ENCODE measurements at places on chromosomes 7 and 10.

DNA sequence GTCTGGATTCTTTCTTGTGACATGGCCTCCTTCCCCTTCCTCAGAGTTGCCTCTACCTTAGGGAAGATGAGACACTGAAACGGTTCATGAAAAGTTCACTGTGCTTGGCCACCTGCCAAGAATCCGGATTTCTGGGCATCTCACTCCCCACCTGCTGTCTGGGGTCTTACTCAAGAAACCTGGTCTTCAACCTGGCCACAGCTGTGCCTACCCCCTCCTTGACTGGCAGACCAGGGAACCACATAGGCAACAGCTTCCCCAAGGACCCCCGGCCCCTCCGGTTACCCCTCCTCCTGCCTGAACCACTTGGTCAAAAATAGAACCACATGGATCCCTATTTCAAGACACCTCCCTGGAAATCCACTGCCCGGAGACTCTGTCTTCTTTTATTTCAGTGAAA lies 58.7 kb upstream of the NANOS1 start:
- no peak for DNase-seq

DNA sequence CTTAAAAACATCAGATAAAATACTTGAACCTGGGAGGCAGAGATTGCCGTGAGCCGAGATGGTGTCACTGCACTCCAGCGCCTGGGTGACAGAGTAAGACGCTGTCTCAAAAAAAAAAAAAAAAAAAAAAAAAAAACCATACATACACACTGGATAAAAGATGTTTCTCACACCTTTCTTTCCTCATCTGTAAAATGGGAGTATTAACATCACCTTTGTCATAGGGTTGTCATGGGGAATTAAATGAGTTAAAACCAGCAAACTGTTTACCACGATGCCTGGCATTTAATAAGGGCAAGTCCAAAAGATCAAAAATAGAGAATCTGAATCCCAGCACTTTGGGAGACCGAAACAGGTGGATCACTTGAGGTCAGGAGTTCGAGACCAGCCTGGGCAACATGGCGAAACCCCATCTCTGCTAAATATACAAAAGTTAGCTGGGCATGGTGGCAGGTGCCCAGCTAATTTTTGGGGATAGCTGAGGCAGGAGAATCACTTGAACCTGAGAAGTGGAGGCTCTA lies 12.9 kb downstream of the LRRC20 start:
- no peak for DNase-seq

DNA sequence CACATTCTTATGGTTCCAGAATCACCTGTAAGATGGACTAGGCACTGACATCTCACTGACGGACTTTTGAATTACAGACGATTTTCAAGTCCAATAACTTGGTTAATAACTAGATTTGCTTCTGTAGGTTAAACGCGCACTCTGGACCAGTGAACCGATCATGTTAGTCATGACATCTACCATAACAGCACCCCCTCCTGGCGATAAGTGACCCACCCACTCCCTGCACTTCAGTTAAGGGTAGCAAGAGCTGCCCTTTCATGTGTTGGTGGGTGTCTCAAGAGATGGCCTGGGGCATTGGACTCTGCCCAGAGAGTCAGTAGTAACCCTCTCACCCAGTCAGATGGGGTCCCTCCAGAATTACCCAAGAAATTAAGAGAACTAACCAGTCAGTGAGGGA lies 12.9 kb downstream of the GRM8 start:
- no peak for DNase-seq

- DNase-seq: no peak
Measured at GRCh38 chr7:85054306-85054705, 132.6 kb downstream of the SEMA3D start.

DNA sequence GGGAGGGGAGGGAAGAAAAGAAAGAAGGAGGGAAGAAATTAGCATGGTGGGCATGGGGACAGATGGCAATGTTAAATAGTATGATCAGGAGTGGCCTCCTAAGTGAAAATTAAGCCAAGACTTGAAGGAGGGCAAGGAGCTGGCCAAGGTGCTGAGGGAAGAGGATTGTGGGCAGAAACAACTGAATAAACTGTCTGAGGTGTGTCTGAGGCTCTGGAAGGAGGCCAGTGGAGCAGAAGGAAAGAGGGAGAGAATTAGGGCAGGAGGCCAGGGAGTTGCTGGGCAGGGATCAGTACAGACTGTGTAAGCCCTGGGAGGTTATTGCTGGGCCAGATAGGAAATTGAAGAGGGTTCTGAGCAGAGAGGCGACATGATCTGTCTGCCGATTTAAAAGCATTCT lies 40.6 kb upstream of the VKORC1L1 start:
- DNase-seq: no peak

- no peak for DNase-seq
Measured at GRCh38 chr10:131115801-131116200, 195.7 kb downstream of the TCERG1L start.

GRCh38 chr7:80924090-80924489 lies 5.2 kb upstream of the SEMA3C start:
- no peak for DNase-seq

GRCh38 chr10:51874131-51874530 lies 174.7 kb upstream of the CSTF2T start:
- no peak for DNase-seq

DNA sequence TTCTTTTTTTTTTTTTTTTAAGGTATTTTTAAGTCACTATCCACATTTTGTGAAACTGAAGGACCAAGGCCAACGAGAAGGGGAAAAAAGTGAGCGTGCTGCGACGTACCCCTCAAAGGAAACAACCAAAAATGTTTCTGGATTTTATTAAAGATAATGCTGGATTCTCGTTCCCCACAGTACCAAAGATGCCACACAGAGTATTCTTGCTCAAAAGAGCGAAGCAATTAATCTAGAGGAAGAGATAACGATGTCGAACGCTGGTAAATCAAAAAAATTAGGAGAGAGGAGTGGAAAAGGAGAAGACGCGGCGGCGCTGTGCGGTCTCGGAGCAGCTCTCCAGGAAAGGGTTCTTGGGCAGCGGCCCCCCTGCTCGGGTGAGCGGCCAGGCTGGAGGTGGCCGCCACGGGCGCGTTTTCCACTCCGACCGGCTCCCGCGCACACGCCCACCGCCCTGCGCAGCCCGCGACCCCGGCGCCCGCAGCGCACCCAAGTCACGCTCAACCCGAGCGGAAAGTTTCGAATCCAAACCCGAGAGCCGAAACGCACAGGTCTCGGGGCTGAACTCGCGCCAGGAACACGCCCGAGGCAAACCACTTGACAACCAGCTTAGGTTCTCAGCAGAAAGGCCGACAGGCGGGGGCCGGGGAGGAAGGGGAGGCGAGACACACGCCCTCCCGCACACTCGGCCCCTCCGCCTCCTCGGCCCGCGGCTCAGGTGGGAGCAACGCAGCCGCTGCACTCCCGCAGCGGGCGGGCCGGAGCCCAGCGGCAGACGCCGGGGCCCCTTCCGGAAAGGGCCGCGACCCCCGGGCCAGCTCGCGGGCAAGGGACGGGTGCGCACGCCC lies 989 bp downstream of the SRPK2 start:
- DNase-seq: peak; percentile 72

- no peak for DNase-seq
Measured at GRCh38 chr10:86087716-86088115, 278.9 kb downstream of the GRID1 start.

GRCh38 chr7:4745265-4745919 lies 30.0 kb upstream of the AP5Z1 start:
- no peak for DNase-seq

DNA sequence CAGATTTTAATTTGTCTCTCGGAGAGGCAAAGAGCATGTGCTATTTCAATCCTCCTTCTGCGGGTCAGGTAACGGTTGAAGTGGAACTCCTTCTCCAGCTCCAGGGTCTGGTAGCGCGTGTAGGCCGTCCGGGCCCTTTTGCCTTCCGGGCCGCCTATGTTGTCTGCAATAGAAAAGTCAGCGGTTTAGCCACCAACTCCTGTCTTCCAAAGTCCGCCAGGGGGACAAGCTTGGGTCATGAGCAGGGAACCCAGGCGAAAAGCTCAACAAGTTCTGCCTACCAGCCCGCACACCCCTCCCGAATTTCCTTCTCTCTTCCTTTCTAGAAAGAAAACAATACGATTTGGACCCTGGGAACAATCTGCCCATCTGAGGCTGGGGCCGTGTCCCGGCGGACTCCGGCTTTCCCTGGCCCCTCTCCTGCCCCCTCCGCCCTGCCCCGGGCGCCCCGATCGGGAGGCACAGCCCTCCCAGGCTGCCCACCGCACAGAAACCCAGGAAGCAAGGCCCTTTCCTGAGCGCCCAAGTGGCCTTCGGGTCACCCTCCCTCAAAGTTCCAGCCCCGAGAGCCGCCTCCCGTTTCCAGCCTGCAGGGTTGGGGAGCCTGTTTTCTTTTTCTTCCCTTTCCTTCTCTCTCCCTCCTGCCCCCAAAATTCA lies 1.4 kb downstream of the HOXA5 start:
- no peak for DNase-seq

DNA sequence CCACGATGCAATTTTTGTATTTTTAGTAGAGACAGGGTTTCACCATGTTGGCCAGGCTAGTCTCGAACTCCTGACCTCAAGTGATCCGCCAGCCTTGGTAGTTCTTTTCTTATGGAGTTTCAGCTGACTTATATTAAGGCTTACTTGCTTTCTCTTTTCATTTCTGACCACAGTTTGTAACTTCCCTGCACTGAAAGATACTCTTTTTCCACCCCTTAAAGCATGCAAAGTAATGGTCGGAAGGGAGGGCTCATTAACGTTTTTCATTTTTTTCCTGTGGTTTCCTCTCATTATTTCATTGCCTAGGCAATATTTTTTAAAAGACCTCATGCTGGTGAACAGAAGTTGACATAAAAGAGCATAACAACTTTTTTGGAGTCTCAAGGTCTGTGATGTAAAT lies 27.0 kb downstream of the ADRB1 start:
- no peak for DNase-seq

DNA sequence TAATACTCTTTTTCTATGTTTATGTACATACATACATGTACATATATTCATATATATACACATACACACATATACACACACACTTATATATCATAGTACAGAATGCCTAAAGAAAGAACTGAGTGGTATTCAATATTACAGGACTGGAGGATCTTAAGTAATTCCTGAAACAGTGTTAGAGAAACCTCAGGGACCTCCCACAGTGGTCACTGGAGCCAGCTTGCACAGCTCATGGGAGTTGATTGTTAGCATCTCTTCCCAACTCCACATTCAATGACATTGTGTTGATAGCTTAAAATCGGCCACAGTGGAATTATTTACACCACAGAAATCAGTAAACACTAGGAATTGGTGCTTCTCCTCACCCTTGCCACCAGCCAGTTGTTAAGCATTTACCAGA lies 6.0 kb downstream of the LRRC17 start:
- DNase-seq: no peak

- no peak for DNase-seq
Measured at GRCh38 chr7:157688533-157689268, 351.9 kb downstream of the DNAJB6 start.

DNA sequence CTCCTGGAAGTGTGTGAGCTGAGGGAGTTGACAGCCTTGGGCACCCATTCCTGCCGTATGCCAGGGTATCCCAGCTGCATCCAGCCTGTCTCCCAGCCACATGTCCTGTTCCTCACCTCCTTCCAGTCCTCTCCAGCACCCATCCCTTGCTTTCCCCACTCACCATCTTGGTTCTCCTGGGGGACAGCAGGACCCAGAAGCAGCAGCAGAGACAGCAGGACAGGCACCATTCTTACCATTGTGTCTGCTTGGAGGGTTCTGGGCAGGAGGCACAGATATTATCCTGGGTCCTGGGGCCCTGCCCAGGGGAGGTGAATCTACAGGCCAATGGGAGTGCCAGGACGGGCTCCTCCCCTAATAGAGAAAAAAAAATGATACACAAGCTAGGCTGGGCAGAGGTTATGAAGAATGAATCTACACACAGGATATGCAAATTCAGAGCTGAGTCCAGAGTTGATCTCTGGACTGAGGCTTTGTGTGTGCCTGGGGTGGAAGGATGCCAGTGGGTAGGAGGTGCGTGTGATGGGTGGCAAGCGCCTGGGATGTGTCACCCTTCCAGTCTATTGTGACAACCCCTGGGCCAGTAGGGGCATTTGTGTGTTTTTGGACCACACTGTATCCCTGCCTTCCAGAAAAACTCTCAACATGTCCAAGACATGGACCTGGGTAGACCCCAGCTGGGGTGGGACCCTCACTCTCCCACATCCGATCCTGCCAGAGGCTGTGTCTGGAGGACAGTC lies at the start of gene AZGP1:
TSS of gene AZGP1 (minus strand) at position 250 of the 740 bp plus-strand sequence. CDS start at position 239, 11 bp downstream.
- DNase-seq: no peak

- DNase-seq: no peak
Measured at GRCh38 chr10:131936736-131937135, 35.9 kb downstream of the PPP2R2D start.

- no peak for DNase-seq
Measured at GRCh38 chr10:16585103-16585502, 63.4 kb upstream of the C1QL3 start.

GRCh38 chr7:16278167-16278787 lies 143.1 kb downstream of the CRPPA start:
- DNase-seq: no peak

DNA sequence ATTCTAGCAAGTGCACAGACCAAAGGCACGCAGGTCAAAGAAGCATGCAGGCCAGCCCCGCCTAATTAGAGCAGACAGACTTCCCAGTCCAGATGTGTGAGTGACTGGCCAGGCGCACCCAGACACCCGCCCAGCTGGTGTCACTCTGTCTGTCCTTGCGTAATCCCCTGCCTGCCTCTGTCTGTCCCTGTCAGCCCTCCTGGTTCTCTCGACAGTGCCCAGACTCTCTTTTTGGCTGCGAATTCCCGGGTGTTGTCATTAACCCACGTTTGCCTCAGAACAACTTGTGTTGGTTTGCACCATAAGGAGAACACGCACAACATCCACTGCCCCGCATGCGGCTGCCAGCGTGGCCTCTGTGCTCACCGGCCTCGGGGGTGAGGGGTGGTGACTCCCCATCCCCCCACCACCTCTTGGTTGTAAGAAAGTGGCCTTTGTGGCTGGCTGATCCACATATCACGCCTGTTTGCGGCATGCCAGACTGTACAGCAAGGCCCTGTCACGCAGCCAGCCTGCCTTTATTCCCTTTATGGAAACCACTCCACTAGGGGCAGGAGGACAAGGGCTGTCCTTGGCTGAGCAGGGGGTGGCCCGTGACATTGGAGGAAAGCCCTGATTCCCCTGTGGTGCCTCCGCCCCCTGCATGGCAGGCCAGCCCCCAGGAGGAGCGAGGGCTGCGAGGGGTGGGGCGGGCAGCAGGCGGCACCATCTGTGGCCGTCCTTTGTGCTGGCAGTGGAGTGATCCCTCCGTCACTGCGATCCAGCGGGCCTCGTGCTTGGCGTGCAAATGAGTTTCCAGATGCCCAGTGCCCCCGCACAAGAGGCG lies 72.8 kb upstream of the PPIF start:
- DNase-seq: peak; percentile 87

- no peak for DNase-seq
Measured at GRCh38 chr7:55127135-55127551, 108.3 kb downstream of the EGFR start.

- no peak for DNase-seq
Measured at GRCh38 chr7:140533394-140533872, 54.1 kb upstream of the MKRN1 start.

GRCh38 chr10:20670579-20670978 lies 226.5 kb downstream of the NEBL start:
- DNase-seq: no peak

DNA sequence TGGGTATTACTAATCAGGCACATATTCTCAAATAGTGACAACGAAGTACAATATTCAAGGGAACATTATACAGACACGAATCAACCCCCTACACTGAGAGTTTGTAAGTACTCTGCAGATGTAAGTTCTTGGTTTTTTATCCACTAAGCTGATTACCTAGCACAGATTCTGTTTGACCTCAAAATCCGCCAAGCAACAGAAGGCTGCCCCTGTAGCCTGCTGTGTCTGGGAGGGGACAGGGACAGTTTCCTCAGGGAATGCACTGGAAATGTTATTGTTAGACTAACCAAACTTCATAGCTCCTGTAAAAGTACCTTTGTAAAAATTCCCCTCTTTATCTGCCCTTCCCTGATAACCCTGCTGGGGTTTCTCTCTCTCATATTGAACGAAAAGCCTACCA lies 45.2 kb upstream of the ZRANB1 start:
- DNase-seq: no peak

Measured in GM03348 (cell line).